ENCODE measurements at places on chromosomes 2 and 18.

GRCh38 chr2:225328192-225328591 lies 71.3 kb upstream of the NYAP2 start:
- peak; percentile 6 for DNase-seq

GRCh38 chr2:218992703-218993344 lies 398 bp downstream of the CRYBA2 start:
- no peak for DNase-seq

- no peak for DNase-seq
These were observed 32.3 kb downstream of the NPHP1 start for GRCh38 chr2:110172506-110172905.

- DNase-seq, result no peak
These were observed 10.2 kb upstream of the ALPP start for GRCh38 chr2:232368311-232368731.

DNA sequence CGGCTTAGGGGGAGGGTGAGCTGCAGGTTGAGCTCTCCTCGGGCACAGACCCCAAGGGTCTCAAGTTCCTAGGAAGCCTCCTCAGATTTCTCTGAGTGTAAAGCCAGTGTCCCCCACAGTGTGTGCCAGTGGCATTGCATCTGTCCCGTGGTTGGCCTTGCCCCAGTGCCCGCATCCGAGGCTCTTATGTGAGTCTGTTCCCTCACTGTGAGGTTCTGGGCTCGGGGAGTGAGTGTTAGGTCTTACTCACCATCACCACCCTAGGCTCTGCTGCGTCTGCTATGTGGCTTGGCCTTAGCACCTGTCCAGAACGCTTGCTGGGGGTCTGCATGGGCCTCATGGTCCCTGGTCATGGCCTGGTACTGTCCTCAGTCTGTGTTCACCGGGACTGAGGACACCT lies 88.7 kb upstream of the PXDN start:
- DNase-seq, result no peak

- peak; percentile 53 for DNase-seq
These were observed 146.4 kb downstream of the FTCDNL1 start for GRCh38 chr2:199704358-199705238.

GRCh38 chr2:145088756-145089155 lies 568.8 kb upstream of the ZEB2 start:
- DNase-seq, result no peak

GRCh38 chr2:119225926-119226325 lies 2.3 kb downstream of the STEAP3 start:
- DNase-seq, result no peak

DNA sequence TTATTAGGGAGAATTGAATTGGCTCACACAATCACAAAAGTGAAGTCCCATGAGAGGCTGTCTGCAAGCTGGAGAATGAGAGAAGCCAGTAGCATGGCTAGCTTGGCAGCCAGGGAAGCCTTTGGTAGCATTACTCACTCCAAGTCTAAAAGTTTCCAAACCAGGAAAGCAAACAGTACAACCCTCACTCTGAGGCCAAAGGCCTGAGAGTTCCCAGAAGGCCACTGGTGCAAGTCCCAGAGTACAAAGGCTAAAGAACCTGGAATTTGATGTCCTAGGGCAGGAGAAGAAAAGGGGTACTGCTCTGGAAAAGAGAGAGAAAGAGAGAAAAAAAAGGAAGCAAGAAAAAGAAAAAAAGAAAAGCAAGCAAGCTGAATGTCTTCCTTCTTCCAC lies 318.2 kb downstream of the RND3 start:
- no peak for DNase-seq

DNA sequence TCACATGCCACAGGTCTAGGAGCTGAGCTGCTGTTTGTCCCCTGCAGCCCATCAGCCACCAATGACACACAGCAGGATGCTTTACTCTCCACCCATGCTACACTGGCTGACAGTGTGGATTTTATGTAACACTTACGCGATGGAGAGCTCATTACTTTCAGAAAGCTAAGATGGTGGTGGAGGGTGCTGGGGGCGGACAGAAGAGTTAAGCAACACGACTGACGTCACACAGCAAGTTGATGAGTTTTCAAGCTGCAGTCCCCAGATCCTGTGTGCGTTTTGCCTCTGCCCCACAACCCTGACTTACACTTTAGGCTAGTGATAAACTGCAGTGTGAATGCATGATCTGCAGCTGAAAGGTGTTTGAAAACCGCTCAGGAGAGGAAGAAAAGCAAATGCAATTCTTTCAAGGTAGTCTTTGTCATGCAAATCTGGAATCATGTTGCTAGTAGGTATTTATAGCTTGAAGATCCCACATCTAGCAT lies 42.4 kb downstream of the MRPS5 start:
- no peak for DNase-seq

- peak; percentile 58 for DNase-seq
These were observed 808 bp downstream of the ATP5MC3 start for GRCh38 chr2:175180701-175181103.

- no peak for DNase-seq
These were observed 171.2 kb downstream of the NBAS start for GRCh38 chr2:15389895-15390294.

DNA sequence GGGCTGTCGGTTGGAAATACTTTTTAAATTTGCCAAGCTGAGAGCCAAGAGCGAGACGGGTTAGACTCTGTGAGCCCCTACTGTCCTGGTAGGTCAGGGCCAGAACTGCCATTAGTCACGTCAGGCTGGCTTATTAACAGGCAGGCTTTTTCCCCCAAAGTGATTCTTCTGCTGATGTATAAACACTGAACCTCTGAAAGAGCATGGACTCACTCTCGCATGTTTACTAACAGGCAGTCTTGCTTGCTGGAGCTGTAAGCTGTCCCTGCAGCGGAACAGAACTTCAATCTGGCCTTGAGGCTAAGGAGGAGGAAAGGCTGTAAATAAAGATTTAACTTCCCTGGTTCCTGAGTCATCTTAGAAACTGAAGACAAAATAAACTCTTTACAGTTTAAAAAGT lies 288.4 kb downstream of the PIEZO2 start:
- no peak for DNase-seq

DNA sequence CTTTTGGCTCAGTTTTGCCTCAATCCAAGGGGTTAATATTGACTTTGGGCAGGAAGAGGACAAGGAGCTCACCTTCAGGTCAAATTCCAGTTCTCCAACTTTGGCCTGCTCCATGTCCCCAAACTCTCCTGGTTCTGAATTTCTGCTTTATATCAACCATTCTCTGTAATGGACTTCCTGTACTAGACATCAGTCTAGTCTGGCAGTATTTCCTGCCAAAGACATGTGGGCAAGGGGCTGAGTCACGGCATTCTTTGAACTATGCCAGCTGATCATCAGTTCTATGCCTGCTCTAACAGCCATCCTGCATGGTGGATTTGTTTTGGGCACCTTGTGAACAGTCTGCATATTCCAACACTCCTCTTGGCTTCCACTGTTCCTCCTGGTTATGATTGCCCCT lies 199.4 kb downstream of the ZEB2 start:
- DNase-seq, result no peak

GRCh38 chr18:6434987-6435709 lies 20.4 kb upstream of the L3MBTL4 start:
- no peak for DNase-seq

DNA sequence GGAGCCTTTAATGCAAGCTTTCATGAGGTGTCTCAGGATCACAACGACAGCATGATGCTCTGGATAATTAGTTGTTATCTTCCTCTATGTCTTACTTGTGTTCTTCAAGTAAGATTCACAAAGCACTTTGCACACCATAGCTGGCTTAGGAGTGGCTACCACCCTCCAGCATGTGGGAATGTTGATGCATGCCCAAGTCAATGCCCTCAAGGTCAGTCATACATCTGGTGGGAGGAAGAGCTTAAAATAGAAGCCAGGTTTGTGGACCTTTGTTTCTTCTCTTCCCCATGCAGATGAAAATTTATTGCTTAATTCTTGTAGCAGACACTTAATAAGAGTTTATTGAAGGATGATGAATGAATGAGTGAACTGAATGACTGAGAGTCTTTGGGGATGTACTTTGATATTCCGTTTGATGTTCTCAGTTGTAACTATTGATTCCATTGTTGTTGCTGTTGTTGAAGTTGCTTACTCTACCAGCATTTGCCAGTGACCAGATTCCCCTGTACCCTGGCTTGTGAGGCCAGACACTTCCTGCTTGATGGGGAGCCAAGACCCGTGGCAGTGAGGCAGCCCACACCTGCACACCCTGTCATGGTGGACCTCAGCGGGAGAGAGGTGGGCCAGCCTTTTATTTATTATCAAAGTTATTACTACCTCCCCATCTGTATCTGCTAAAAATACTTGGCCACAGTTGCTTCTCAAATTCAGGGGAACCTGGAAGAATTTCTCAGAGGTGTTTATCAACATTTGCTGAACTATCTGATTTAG lies 137.8 kb downstream of the LAMA3 start:
- no peak for DNase-seq

DNA sequence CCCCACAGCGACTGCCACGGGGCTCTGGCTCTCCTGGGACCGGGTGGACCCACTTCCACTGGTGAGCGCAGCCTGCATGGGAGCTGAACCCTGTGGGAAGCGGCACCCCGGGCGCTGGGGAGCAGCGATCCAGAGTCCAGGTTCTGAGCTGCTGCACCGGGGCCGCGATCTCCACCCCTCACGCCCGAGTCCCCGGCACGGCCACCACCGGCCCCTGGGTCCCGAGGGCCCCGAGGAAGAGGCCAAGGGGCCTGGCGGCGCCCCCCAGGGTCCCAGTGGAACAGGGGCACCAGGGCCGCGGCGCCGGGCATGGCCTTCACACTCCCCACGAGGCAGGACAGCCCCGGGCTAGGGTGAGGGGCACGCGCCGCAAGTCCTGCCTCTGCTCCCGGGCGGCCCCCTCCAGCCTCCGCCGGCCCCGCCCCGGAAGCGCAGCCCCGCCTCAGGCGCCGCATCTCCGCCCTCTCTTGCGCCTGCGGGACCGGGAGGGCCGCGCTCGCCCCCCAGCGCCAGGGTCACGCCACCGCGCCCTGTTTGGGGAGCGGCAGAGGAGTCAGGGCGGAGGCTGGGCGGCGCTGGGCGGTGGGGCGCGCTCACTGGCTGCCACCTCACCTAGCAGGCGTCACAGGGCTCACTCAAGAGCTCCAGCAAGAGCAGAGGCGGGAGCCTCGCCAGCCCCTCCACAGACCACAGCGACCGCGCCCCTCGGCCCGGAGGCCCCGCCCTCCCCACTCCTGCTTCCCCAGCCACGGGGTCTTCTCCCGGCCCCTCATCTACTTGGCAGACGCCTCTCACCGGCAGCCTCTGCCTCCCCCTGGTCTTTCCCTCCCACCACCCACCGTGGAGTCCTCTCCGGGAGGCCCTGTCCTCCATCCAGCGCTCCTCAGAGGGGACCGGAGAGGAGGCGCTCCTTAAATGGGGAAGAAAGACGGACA lies 26.8 kb downstream of the THAP4 start:
- DNase-seq, result peak; percentile 93

- DNase-seq, result no peak
These were observed 665 bp upstream of the CACNB4 start for GRCh38 chr2:152099367-152100050.

- DNase-seq, result no peak
These were observed 374.0 kb downstream of the ZNF516 start for GRCh38 chr18:76121011-76121410.

DNA sequence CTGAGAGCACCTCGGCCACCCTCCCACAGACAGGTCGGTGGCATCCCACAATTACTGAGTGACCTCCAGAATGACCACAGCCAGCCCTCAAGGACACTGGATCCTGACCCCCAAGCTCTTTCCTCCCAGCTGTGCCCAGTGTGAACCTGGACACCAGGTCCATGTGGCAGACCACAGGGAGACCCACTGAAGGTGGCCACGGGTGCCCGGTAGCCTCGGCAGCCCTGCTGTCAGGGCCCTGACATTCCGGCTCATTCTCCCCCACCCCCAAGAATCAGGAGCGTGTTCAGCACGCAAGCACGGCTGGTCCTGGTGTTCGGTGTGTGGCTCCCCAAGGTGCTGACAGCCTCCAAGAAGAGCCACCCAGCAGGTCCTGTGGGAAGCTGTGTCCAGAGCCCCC lies 32.8 kb downstream of the AQP12A start:
- no peak for DNase-seq

GRCh38 chr2:122422384-122422991 lies 667.0 kb downstream of the TSN start:
- no peak for DNase-seq

GRCh38 chr2:119674711-119675500 lies 4.1 kb upstream of the TMEM177 start:
- no peak for DNase-seq

GRCh38 chr2:183248866-183249567 lies 124.8 kb downstream of the NUP35 start:
- DNase-seq, result peak; percentile 15

GRCh38 chr2:138455691-138456090 lies 45.9 kb upstream of the SPOPL start:
- no peak for DNase-seq

DNA sequence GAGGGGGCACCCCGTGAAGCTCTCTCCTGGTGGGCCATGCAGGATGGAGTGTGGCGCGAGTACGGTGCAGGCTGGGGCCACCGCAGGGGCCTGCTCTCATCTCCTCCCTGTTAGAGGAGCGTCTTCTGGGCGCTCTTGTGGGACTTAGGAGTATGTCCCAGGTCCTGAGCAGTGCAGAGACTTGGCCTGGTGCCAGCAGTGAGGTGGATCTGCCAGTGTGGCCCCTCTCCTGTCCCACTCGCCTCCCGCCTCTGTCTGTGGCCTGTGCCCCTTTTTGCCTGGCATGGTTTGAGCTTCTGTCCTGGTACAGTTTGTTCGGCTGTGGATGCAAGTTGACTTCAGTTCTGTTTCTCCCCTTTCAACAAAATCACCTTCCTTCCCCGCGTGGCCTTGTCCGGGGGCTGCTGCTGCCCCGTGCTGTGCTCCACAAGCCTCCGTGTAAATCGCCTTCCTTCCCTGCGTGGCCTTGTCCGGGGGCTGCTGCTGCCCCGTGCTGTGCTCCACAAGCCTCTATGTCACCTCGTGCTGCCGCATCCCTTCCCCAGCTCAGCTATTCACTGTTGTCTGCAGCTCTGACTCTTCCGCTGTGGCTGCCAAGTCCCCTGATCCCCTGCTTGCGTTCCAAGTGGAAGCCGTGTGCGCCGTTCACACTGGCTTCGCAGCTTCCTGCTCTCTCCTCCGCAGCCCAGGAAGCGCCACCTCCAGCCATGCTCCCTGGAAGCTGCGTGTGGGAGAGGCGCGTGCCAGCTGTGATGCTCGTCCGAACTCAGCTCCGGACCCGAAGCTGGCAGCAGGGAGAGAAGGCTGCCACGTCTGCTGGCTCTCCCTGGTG lies 13.7 kb downstream of the LDLRAD4 start:
- DNase-seq, result no peak

- DNase-seq, result no peak
These were observed 40.0 kb upstream of the STPG4 start for GRCh38 chr2:47195148-47195547.

DNA sequence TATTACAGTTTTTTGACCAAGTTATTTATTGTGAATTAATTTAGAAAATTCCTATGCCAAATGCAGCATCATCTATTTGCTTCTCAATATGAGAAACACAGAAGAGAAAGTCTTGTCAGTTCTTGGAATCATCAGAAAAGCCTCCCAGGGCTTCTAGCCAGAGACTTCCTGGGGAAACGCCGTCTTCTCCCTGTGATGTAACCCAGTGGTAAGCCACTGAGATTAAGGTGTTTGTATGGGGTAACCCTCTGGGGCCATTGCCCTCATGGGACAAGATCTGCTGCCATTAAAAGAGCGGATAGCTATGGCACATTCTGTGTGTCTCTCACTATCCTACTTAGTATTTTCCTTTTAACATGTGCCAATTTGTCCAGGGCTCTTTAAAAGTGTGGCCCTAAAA lies 28.0 kb downstream of the ANKRD29 start:
- DNase-seq, result no peak

- no peak for DNase-seq
These were observed 11.2 kb upstream of the CXXC1 start for GRCh38 chr18:50298443-50299284.

- no peak for DNase-seq
These were observed 231.6 kb upstream of the SMAD2 start for GRCh38 chr18:48161911-48162698.

All from HepG2 (cell line).